ENCODE measurements at places on chromosomes 5 and 9. TPM values are rescaled to one million over a fixed set of nuclear protein-coding genes. Genes with fewer than 3 reads are reported as not detected.

Gene FCHO2
- total RNA-seq = 18.2 TPM

Gene OCLN
- total RNA-seq = 23.1 TPM

Gene FBXO10
- 13.2 TPM for total RNA-seq

Gene LAMC3
- total RNA-seq = 3.9 TPM

Gene MSH3
- 10.9 TPM for total RNA-seq

Gene FREM1
- 19.1 TPM for total RNA-seq

Gene SH3TC2
- 0.33 TPM for total RNA-seq

Gene CDC14B
- total RNA-seq = 10.9 TPM

Gene SPAG8
- not detected for total RNA-seq

Gene CAPSL
- total RNA-seq = not detected

Gene IL33
- total RNA-seq = 4.0 TPM

Gene FLT4
- total RNA-seq = 7.5 TPM

Gene SLC6A7
- total RNA-seq = not detected

Gene TAF1L
- not detected for total RNA-seq

Gene HBEGF
- total RNA-seq = 7.3 TPM

Gene OBP2B
- total RNA-seq = not detected

Gene MTREX
- total RNA-seq = 35.5 TPM

Gene IFNA21
- total RNA-seq = not detected

Gene MED7
- 4.9 TPM for total RNA-seq

Gene PLAC8L1
- not detected for total RNA-seq

Gene PTPN3
- total RNA-seq = 19.5 TPM

Gene AFAP1L1
- 5.9 TPM for total RNA-seq

Data from body of pancreas (tissue), 4 donors.